Smooth muscle cell of the brain vasculature (primary cell): ENCODE measurements at places on chromosomes 4 and X.

DNA sequence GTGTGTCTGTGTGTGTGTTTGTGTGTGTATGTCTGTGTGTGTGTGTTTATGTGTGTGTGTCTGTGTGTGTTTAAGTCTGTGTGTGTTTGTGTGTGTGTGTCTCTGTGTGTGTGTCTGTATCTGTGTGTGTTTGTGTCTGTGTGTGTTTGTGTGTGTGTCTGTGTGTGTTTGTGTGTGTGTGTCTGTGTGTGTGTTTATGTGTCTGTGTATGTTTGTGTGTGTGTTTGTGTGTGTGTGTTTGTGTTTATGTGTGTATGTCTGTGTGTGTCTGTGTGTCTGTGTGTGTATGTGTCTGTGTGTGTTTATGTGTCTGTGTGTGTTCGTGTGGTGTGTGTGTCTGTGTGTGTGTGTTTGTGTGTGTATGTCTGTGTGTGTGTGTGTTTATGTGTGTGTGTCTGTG is 11.4 kb downstream of the IL9R start:
- DNase-seq = no peak

DNA sequence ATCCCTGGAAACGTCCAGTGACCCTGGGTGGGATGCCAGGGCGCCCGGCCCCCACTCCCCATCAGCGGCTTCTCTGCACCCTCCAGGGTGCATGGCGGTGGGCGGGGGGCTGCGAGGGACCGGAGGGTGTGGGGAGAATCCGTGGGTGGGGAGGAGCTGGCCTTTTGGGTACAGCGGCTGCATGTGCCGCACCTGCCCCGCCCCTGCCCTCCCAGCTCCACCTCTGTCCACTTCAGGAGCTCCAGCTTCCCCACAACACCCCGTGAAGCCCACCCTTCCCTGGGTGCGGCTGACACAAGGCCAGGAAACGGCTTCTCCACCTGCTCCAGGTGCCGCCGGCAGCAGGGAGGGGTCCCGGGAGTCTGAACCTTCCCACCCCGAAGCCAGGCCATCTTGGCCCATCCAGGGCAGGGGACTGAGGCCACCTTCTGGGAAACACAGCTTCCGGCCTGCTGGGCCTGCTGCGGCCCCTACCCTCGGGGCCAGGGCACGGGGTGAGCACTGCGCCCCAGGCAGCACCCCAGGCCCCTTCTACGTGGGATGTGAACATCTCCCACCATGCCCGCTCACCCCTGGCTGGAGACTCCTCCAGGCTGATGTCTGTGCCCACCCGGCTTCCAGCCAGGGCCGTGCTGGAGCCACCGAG is 34.6 kb downstream of the CPLX1 start:
- DNase-seq = no peak

DNA sequence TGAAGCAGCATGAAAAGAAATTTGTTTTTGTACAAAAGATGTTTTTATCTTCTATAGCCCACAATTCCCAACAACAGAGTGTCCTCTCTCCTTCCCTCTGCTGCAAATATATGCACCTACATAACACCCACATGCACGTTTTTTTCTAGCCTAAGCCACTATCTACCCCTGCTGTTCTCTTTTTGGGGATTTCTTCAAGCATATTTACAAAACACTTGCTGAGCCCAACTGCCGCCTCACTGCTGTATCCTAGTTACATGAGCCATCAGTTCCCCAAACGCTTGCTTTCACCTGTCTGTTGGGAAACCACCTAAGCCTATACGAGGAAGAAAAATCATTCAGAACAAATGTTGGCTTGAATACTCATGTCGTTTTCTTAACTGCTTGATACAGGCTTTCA is 127.2 kb downstream of the CHRNA9 start:
- no peak for DNase-seq

- no peak for DNase-seq
Measured at GRCh38 chr4:169231647-169232262, 39.0 kb downstream of the SH3RF1 start.

GRCh38 chr4:40998675-40999358 is 215.5 kb downstream of the APBB2 start:
- DNase-seq = no peak

GRCh38 chr4:55781812-55782211 is 37.8 kb upstream of the EXOC1L start:
- no peak for DNase-seq

GRCh38 chrX:154123241-154124219 is 20.5 kb upstream of the OPN1LW start:
- DNase-seq = no peak

DNA sequence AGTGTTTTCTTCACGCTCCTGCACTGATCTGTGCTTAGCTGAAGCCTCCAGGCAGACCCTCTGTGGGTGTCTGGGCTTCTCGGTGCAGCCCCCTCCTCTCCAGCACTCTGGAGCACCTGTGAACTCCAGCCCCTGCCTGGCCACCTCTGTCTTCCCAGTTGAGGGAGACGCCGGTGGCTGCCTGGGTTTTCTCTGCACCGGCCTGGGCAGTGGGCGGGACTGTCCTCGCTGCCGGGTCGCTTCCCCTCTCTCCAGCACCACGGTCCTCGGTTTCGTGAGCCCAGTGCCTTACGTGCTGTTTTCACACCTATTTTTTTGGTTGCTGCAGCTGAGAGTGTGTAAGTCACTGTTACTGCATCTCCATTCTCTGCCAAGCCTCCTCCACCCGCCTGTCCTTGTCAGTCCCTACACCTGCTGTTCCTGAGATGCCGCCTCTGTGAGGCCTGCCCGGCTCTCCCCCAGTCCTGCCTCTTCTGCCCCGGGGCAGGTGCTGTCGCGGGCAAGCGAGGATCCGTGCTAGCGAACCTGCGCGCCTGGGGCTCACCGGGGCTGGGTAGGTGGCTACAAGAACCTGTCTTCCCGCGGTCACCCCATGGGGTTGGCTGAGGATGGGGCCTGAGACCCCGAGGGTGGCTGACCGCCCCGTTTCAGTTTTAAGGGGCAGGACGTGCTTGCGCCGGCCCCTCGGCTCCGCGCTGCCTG is 2.4 kb upstream of the FGFRL1 start:
- DNase-seq = no peak

DNA sequence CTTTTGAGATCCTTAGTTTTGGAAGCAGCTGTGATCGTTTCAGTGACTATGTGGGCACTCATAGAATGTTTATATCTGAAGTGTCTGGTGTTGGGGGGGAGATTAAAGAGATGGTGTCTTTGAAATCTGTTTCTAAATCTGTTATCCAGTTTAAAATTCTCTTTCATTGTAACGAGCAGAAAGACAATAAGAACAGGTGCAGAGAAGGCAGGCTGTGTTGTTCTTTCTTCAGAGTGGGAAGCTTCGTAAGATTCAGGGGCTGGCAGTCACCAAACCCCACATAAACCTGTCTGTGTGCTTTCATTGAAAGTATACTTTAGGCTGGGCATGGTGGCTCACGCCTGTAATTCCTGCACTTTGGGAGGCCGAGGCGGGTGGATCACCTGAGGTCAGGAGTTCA is 16.3 kb upstream of the DHRSX start:
- no peak for DNase-seq

GRCh38 chr4:189131118-189131517 is 809.6 kb upstream of the FRG1 start:
- no peak for DNase-seq

DNA sequence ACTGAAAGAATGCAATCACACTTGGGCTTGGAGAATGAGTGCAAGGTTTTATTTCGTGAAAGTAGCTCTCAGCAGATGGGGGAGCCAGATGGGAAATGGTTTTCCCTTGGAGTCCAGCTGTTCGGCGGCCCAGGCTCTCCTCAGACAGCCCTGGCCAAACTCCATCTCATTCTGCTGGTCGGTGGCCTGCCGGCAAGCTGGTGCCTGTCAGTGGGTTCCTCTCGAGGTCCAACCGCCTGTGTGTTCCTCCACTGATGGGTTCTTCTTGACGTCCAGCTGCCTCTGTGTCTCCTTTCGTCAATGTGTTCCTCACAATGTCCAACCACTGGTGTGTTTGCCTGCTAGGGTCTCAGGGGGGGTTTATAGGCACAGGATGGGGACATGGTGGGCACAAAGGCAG is 80.3 kb downstream of the POU3F4 start:
- DNase-seq = no peak

GRCh38 chr4:152925851-152926250 is 10.3 kb upstream of the FHDC1 start:
- DNase-seq = no peak

- DNase-seq = no peak
Measured at GRCh38 chr4:1042352-1043055, 31.1 kb downstream of the FGFRL1 start.

GRCh38 chr4:156329779-156330178 is 376.1 kb upstream of the CTSO start:
- DNase-seq = no peak

DNA sequence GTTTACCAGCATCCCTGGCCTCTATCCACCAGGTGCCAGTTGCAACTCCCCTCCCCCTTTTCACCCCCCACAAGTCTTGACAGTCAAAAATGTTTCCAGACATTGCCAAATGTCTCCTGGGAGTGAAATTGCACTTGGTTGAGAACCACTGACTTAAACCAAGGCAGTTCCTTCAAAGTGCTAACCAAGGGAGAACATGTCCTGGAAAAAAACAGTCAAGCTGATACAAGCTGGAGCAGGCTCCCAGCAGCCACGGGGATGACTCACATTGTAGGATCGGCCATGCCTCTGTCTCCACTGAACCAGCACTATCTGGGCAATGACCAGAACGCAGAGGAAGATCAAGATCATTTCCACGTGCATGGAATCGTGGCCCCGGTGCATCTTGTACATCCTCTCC is 11.4 kb downstream of the RNF175 start:
- DNase-seq = peak; percentile 24

DNA sequence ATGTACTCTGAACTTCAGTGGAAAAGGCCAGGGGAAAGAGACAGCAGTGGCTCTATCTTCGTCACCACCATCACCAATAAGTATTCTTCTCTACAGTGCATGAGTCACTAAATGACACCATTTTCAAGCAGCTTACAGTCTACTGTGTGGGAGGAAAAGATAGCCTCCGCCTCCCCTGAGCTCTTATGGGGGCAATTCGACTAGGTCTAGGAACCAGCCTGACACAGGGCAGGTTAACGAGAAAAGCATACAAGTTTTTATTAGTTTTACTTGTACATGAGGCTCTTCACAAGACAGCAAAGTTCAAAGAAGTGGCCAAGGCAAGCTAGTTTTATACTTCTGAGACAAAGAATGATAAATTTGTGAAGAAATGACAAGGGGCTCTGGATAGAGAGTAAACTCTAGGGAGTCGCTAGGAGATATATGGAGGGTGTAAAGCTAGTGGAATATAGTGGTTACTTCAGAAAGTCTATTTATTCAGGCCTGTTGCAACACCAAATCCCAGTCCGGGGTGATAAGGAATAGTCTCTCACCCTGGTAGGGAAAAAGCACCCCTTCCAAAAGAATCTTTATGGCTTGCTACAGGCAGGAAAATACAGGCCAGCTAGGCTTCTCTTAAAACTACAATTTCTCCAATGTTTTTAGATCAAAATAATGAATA is 49.7 kb downstream of the SCD5 start:
- no peak for DNase-seq

GRCh38 chrX:14362721-14363120 is 166.6 kb upstream of the GLRA2 start:
- no peak for DNase-seq

GRCh38 chrX:14359727-14360126 is 169.6 kb upstream of the GLRA2 start:
- DNase-seq = no peak

DNA sequence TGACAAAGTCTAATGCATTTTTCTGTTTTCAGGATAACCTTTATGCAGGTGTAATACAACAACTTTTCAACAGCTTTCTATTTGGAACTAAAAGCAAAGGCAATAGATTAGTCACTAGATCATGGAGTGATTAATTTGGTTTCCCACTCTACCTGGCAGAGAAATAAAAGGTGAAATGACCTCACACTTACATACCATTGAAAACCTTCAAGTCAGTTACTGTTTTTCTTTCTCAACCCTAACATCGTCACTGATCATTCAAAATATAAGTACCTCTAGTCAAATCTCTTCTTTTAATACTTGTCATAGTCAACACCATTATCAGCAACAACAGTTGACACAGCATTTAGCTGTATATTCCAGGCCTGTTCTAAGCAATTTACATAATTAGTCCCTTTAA is 85.1 kb upstream of the ZCCHC13 start:
- no peak for DNase-seq

DNA sequence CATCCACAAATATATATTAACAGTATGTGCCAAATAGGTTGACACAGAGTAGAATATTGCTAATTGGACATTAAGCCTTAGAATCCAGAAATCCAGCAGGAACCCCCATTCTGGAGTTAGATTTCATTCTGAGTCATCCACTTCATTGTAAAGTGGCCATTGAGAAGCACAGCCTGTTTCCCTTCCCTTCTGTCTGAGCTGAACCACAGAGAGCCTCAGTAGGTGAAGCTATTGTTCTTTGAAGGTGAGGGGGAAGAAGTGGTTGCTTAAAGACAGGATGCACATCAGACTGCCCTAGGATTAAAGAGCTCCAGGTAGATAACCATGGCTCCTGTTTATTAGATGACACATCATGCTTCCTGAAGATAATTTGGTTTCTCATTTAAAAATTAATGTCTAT is 30.6 kb upstream of the MCF2 start:
- no peak for DNase-seq

DNA sequence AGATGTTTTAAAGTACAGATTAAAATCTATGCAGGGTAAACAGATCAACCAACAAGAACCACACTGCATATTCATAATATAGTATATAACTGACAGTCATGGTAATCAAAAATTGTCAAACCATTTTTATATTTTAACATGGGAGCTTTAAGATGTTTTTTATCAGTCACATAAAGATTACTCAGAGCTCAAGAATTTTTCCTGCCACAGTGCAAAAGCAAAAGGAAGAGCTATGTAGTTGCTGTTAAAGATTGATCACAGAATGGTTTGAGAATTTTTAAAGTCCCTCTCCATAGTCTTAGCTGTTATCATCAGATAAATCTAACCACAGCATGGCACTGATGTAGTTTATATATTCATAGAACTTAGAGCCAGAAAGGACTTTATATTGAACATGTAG is 8.5 kb downstream of the RAB9B start:
- DNase-seq = no peak

GRCh38 chr4:71201817-71202576 is 136.8 kb upstream of the SLC4A4 start:
- DNase-seq = no peak

DNA sequence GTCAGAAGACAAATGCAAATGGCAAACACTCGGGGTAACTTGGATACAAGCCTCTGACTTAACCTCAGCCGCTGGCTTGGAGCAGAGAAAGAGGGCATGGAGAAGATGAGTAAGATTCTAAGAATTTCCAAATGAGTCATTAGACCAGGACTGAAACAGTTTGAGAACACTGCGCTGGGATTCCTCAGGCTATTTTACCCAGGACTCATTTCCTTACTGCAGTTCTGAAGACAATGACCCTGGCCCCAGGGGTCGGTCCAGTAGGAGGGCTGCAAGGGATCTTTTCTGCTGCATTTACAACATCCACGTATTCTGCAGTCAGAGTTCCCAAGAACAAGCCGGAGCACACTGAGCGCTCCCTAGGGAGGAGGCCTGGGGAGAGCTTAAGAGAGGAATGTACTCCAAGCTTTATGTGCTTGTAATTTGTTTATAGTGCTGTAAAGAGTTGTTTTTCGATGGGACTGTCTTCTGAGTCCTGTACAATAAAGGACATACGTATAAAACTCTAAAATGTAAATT is 27.3 kb upstream of the SORBS2 start:
- DNase-seq = peak; percentile 97
